ENCODE measurements at places on chromosomes 1 and 21.

GRCh38 chr1:98277118-98277517 is 356.3 kb upstream of the DPYD start:
- H3K4me3 ChIP-seq, result no peak overlapping the region
- H3K4me1 ChIP-seq, result no peaks in the 10 kb centered on the region
- DNase-seq, result no peak
- no peaks in the 10 kb centered on the region for H3K27me3 ChIP-seq
- no peak overlapping the region for H3K27ac ChIP-seq

DNA sequence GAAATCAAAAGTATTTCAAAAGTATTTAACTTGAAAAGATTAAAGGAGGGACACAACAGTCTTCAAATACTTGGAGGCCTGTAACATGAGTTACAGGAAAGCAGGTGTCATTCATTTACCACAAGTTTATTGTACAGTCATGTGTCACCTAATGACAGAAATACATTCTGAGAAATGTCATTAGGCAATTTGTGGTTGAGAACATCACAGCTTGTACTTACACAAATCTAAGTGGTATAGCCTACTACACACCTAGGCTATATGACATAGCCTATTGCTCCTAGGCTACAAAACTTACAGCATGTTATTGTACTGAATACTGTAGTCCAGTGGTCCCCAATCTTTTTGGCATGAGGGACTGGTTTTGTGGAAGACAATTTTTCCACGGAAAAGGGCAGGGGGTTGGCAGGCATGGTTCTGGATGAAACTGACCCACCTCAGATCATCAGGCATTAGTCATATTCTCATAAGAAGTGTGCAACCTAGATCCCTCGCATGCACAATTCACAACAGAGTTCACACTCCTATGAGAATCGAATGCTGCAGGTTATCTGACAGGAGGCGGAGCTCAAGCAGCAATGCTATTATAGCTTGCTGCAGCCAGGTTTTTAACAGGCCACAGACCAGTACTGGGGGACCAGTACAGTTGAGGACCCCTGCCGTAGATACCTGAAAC is 25.0 kb upstream of the PHTF1 start:
- peaks cover 16% of the 10 kb centered on the region for H3K36me3 ChIP-seq
- DNase-seq, result no peak
- peaks cover 28% of the 10 kb centered on the region for H3K4me1 ChIP-seq
- H3K27ac ChIP-seq, result peak overlapping the region; percentile 88
- H3K27me3 ChIP-seq, result no peaks in the 10 kb centered on the region

- peak overlapping the region; percentile 95 for H3K27ac ChIP-seq
- DNase-seq, result no peak
- H3K27me3 ChIP-seq, result no peaks in the 10 kb centered on the region
- peaks cover 89% of the 10 kb centered on the region for H3K4me1 ChIP-seq
- H3K4me3 ChIP-seq, result peak overlapping the region; percentile 97
- peaks cover 8% of the 10 kb centered on the region for H3K36me3 ChIP-seq
Measured at GRCh38 chr1:26318338-26319064, 743 bp downstream of the CD52 start.

DNA sequence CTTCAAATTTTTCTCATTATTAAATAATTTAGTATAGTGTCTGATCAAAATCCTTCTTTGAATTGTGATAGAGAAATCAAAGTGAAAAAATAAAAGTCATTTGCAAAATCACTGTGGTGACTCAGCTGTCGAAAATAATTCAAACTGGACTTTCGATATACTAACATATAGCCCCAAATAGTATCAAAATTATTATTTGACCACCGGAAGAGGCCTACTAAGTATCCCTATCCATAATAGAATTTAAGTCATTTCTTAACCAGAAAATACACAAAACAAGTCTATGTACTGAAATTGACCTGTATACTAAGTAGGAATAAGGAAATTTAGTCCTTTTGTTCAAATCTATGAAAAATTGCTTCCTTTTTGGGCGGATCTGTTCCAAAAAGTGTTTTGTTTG is 180.7 kb downstream of the MRPL39 start:
- no peak for DNase-seq
- no peaks in the 10 kb centered on the region for H3K36me3 ChIP-seq
- no peak overlapping the region for H3K27ac ChIP-seq
- H3K4me1 ChIP-seq, result peaks cover 3% of the 10 kb centered on the region

DNA sequence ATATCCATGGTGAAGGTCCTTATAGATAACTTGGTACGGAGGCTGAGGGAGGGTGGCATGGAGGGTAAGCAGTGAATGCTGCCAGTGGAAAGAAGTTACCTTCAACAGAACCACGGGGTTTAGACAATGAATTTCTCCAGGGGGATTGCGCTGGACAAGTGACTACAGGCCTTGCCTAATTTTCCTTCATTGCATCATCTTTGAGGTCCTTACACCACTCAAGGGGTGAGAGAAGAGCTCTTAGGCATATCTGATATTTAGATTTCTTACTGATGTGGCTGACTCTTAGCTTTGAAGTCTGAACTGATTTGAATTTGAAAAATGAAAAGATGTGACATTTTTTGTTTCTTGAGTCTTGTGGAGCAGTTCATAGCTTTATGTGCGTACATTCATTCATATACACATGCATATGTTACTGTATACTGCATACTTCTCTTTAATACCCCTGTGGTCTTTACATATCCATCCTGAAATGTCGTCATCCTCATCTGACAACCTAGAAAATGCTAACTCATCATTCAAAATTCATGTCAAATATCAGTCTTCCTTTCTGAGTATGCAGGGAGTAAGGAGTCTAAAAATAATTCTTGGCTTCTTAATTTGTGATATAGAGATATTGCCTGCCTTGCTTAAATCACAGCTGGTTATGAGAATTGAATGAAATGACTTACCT is 63.6 kb downstream of the DNM3 start:
- H3K4me3 ChIP-seq, result no peak overlapping the region
- no peak overlapping the region for H3K27ac ChIP-seq
- H3K27me3 ChIP-seq, result peaks cover 3% of the 10 kb centered on the region
- no peaks in the 10 kb centered on the region for H3K36me3 ChIP-seq
- no peak for DNase-seq

DNA sequence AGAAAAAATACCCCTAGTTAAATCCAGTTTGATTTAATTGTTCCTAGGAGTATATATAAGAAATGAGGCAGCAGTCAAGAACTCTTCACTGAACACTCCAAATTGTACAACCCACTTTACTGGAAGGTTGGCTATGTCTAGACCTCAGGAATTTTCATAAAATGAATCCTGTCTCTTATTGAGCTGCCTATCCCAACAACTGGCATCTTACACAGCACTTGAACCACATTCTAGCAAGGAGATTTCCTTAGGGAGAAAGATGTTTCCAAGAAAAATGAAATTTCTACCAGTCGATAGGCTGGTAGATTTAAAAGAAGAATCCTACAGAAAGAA is 16.3 kb downstream of the RNF19B start:
- no peak overlapping the region for H3K4me3 ChIP-seq
- peak overlapping the region; percentile 12 for H3K27ac ChIP-seq
- H3K4me1 ChIP-seq, result peaks cover 12% of the 10 kb centered on the region
- H3K36me3 ChIP-seq, result peaks cover 15% of the 10 kb centered on the region
- no peaks in the 10 kb centered on the region for H3K27me3 ChIP-seq
